ENCODE measurements at places on chromosomes 5 and 9.

GRCh38 chr5:36786448-36787012 lies 90.0 kb upstream of the NIPBL start:
- no peak for DNase-seq

DNA sequence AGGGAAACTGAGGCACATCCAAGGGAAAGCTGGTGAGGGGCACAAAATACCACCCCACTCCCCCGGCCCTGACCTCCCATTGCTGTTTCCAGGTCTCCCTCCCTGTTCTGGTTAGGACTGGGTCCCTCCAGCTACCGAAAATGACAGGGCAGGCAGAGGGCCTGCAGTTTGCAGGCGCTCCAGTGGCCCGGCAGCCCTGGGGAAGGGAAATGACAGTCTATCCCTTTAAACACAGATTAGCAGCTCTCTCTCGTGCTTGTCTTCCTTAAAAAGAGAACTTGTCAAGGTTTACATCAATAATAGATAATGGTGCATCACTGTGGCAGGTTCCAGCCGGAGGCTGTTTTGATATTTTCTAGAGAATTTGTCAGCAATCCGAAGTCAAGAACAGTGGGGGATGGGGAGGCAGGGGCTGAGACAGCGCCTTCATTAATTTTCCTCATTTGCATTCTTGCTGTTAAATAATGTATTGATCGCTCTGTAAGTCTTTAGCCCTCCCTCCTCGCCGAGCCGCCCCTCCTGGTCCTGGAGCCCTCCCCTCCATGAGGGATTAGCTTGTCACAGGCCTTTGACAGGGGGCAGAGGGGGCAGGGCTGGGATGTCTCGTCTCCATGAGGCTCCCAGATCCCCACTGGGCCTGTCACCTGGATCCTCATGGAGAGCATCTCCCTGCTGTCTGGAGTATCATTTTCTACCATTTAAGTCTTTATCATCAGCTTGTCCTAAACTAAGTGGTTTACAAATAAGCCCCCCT lies 45.0 kb upstream of the RAPGEF1 start:
- DNase-seq = no peak

GRCh38 chr9:14303521-14303920 lies 10.4 kb downstream of the NFIB start:
- no peak for DNase-seq

DNA sequence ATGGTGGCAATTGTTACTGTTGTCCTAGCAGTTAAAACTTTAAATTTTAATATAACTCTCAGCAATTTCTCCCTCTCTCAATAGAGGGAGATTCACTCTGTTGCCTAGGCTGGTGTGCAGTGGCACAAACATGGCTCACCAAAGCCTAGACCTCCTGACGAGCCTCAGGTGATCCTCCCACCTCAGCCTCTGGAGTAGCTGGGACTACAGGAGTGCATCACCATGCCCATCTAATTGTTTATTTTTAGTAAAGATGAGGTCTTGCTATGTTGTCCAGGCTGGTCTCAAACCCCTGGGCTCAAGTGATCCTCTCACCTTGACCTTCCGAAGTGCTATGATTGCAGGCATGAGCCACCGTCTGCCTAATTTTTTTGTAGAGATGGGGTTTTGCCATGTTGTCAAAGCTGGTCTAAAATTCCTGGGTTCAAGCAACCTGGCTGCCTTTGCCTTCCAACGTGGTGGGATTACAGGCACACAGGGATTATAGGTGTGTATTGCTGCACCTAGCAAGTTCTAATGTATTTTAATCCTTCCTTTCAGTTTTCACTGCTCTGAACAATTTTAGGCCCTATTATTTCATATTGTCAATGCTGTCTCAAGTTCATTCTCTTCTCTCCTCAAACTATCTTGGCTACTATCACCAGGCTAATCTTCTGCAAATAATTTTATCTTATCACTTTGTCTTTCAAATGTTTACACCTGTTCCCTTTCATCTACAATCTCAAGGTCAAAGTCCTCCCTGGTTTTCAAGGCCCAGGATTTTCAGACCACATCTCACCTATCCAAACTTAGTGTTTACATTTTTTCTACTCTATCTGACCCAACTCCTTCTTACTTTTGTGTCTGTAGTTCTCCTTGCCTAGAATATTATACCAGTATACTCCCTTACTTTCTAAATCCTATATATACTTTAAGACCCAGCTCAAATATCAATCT lies 18.9 kb downstream of the ALDH1A1 start:
- DNase-seq = no peak

DNA sequence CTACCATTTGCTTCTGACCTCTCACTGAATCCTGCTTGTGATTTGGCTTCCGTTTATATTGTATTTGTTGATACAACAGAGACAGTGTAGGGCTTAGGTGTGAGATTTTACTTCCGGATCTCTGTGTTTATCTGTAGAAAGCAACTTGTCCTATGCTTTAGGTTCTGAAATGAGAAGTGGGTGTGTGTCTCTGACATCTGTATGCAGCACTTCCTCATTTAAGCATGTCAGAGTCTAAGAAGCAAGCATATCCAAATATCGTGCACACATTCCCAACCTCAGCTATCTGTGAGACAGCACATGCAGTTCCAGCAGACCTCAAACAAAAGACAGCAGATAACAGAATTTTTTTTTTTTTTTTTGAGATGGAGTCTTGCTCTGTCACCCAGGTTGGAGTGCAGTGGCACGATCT lies 16.3 kb downstream of the KLF9 start:
- no peak for DNase-seq

GRCh38 chr5:133367984-133368383 lies 244.4 kb downstream of the FSTL4 start:
- DNase-seq = peak; percentile 59

DNA sequence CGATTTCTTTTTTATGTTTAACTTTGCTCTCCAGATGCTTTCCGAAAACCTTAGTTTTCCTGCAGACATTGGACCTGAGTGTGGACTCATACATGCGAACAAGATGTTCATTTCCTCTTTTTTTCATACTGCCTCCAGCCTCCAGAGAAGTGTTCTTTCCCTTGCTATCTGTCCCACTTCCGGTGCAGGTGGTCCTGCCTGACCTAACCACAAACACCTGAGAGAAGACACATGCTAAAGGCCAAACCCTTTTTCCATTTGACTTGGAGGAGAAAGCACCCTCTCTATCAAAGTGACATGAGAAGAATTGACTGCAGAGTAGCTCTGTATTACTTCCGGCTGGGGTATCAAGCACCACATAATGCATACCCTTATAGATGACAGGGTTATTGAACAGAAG lies 334.0 kb downstream of the ARHGEF28 start:
- DNase-seq = no peak

DNA sequence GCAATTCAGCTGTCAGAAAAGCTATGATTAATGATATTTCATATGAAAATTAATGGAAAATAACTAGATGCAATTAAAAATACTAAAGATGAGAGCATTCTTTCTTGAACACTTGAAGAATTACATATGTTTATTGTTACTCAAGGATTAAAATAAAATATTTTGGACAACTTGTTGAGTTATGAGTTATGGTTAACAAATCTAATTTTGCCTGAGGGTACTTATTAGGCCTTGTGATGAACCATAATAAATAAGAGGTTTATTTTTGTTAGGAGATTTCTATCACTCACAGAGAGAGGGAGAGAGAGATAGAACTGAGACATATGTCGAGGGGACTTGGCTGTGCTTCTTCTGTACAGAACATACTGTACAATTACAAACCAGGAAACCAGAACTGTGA lies 183.7 kb downstream of the ISL1 start:
- DNase-seq = no peak

GRCh38 chr5:95069021-95069420 lies 215.9 kb downstream of the MCTP1 start:
- no peak for DNase-seq

DNA sequence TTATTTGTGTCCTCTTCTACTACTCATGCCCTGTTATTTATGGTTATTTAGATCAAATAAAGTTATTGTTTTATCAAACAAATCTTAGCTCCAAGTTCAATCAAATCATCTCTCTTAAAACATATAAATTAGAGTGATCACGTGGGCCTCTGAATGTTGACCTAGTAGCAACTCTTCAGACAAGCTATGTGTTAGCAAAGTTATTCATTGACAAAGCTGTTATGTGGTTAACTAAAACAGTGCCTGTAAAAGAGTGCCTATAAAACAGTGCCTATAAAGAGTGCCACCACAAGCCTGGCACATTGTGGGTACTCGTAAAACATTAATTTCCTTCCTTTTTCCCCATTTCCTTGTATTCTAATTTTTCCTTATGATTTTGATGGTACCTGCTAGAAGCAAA lies 421.9 kb downstream of the HCN1 start:
- DNase-seq = no peak

- no peak for DNase-seq
Measured at GRCh38 chr9:114782586-114782985, 23.3 kb downstream of the TNFSF15 start.

GRCh38 chr9:116860509-116861120 lies 173.5 kb downstream of the TRIM32 start:
- DNase-seq = peak; percentile 81
